ENCODE measurements at places on chromosomes 7 and 10.

- no peak for DNase-seq
Measured at GRCh38 chr7:134587750-134588149, 38.8 kb downstream of the AKR1B15 start.

- no peak for DNase-seq
Measured at GRCh38 chr10:74988054-74988775, 123.2 kb upstream of the SAMD8 start.

- peak; percentile 92 for DNase-seq
Measured at GRCh38 chr10:101485681-101486554, 102.1 kb downstream of the POLL start.

GRCh38 chr10:103752680-103753248 lies 102.6 kb downstream of the SH3PXD2A start:
- no peak for DNase-seq

DNA sequence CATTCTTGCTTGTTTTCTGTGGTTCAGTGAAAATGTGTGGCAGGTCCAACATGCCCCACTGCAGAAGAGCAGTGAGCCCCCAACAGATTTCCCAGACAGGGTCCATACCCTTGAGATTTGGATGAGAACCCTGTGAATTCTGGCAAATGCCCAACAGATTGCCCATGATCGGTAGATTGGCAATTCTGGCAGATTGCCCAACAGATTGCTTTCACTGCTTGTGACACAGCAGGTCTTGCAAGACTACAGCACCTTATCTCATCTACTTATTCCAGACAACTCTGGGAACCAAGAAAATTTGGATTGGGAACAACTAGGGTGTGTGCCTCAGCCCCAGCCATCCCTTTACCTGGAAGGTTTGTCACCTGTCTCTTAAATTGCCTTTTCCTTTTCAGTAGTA lies 143.7 kb upstream of the COL1A2 start:
- DNase-seq = no peak

DNA sequence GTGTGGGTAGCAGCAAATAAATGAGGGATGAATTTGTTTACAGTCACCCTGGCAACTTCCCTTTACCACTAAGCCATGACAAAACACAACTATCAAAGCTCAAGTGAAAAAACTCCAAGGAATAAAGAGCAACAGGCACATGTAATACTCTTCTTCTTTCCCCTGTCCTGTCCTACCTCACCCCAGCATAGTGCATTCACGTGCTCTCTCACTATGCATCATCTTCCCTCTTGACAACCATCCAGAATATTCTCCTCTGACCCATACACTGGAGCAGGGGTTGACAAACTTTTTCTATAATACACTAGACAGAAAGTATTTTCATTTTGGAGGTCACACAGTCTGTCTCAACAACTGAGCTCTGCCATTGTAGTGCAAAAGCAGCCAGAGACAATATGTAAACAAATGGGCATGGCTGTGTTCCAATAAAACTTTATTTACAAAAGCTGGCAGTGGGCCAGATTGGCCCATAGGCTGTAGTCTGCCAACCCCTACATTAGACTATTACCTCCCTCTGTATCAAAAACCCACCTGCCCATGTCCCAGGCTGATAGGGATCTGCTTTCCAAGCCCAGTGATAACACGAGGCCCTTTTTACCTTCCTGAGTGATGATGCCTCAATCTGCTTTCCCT lies 354.5 kb downstream of the FGFR2 start:
- DNase-seq = peak; percentile 39

DNA sequence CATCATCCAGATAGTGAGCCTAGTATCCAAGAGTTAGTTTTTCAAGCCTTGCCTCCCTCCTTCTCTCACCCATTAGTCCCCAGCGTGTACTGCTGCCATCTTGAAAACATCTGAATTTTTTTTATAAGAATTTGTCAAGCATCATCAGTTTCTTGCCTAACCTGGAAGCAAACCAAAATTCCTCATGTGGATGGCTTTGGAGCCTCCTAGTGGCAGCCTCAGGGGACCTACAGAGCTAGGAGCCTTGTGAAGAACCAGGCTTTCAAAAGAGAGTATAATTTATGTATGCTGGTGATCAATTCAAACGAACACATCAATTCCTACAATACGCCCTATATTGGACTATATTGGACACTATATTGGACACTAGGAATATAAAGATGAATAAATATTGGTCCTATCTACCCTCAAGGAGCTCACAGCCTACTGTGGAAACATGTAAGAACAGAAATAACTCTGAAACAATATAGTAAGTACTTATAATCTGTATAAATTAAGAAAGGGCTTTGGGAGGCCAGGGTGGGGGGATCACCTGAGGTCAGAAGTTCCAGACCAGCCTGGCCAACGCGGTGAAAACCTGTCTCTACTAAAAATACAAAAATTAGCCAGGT lies 63.4 kb downstream of the HPSE2 start:
- no peak for DNase-seq

DNA sequence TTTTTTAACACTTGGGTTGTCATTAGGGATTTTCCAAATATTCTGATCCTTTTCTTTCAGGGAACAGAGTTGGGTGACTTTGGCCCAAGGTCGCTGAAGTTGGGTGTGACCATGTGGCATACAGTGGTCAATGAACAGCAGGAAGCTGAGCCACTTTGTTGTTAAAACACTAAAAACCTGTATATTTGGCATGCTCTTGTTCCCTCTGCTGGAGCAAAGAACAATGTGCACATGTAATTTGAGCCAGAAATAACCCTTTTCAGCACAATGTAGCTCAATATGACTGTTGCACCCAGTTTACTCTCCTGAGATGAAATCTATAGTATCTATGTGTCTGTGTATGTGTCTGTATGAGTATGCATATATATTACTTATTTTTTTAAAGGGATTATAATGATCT lies 74.9 kb downstream of the ADCYAP1R1 start:
- no peak for DNase-seq

- no peak for DNase-seq
Measured at GRCh38 chr7:27198138-27198841, 1.6 kb downstream of the HOXA13 start.

DNA sequence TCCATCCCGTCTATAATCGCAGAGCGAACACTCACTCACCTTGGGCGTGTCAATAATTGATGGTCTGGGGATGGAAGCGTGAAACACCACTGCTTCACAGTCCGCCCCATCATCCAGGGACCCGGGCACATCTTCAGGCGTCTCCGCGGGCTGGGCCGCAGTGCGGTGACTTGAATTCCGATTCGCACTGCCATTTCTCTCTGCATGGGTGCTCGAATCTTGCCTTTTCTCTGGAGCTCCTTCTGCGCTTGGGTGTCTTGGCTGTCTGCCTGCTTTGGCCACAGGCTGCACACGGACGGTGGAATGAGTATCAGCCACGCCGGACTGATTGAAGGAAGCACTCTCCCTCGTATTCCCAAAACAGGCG lies 500 bp downstream of the FAM107B start:
- DNase-seq = no peak

- DNase-seq = peak; percentile 60
Measured at GRCh38 chr7:102101111-102101551, 185.5 kb upstream of the SH2B2 start.

DNA sequence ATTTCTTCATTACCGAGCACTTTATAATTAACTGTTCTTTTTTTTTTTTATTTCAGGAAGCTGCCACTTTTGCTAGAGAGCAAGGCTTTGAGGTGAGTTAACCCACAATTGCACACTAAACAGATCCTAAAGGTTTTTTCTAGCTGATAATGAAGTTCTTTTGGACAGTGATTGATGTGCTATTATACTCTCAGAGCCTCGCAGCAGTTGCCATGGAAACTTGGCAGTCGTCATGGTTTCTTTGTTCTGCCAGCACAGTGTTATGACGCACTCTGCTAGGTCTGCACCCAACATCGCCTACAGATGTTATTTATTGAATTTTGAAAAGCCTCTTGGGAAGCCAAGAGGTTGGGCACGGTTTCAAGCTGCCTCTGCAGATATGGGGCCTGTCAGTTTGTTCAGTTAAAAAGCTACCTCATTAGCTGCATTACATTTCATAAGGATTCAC lies 237.2 kb upstream of the KAT6B start:
- peak; percentile 97 for DNase-seq

DNA sequence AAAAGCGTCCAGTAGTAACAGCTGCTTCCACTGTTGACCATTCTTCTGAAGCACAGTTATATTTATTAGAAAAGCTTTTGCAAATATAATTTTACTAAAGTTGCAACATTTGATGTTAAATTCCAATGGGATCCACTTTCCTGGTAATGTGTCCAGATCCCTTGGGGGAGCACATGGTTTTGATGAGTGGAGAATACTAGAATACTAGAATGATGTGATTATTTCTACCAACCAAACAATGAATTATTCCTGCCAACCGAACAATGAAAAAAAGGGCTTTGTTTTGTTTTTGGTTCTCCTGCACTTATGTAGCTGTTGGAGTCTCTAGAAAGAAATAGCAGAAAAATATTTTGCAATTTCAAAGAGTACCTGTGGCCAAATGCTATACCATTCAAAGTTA lies 59.1 kb downstream of the BPGM start:
- no peak for DNase-seq

DNA sequence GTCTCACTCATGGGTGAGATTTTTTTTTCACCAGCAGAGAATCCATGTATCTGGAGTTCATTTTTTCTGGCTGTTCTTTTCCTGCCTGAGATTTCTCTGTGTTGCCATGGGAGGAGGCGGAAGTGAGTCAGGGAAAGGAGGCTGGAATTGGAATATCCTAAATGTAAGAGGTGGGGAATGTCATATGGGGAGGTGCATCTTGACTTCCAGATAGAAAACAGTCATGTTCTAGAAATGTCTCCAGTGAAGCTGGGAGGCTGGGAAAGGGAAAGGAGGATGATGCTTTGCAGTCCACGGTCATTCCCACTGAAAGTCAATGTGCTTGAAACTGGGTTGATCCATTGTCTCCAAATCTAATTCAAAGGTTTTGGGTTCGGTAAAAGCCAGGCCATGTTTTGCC lies 39.7 kb upstream of the HPS1 start:
- no peak for DNase-seq

GRCh38 chr7:123210986-123211385 lies 11.2 kb upstream of the SLC13A1 start:
- no peak for DNase-seq
